ENCODE measurements at places on chromosomes 3 and 15.

DNA sequence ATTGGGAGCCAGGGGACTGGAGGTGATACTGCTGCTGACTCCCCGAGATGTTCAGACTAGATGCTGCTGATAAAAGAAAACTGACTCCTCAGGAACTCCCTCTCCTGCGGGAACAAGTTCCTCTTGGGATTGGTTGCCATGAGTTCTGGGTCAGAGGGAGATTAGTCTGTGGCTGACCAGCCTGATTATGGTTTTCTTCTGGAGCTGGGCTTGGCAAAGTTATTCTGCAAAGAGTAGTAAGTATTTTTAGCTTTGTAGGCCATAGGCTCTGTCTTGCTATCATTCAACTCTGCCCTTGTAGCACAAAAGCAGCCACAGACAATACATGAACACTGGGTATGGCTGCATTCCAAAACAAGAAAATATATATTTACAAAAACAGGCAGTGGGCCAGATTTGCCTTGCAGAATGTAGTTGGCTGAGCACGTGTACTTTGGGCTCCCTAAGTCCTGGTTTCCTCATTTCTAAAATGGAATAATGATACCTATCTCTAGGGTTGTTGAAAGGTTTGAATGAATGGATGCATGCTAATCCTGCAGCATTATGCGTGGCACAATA, 796.8 kb downstream of the AGBL1 start:
- no peak for DNase-seq

DNA sequence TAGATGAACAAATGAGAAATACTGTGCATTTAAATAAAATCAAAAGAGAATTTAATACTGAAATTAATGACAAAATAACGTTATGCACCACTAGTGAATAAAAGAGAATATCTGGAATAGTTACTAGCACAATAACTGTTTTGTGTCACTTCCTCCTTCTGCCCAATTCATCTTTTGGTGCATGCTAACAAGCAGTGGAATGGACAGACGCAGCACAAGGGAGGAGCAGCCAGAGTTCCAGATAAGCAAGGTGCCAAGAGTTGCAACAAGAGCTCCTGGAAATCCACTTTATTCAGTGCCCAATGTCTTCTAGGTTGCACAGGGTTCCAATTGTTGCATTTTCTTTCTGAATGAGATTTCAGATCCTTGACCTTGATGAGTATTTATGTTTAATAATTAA, 66.5 kb upstream of the PLXND1 start:
- no peak for DNase-seq

DNA sequence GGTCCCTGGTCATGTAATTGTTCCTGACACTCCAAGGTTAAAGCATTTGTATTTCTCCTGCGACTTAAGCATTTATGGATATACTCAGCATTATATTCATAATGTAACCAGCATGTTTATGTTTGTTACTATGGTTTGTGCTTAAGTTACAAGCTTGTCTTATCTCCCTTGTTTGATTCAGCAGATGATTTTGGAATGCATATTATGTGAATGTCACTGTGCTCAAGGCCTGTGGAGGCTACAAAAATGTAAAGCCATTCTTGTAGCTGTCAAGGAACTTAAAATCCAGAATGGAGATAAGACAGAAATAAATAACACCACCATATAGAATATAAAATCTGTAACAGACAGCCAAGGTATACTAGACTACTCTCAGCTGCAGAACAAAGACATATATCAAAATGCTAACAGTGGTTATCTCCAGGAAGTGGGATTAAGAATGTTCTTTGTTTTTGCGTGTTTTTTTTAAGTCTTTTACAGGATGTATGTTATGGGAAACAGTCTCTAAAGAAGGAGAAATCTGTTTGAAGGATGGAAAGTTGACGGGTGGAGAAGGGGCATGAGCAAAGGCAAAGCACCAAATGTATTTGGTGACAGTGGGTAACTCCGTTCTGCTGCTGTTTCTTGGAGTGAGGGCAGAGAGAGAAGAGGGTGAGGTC, 61.4 kb downstream of the IGF2BP2 start:
- no peak for DNase-seq

DNA sequence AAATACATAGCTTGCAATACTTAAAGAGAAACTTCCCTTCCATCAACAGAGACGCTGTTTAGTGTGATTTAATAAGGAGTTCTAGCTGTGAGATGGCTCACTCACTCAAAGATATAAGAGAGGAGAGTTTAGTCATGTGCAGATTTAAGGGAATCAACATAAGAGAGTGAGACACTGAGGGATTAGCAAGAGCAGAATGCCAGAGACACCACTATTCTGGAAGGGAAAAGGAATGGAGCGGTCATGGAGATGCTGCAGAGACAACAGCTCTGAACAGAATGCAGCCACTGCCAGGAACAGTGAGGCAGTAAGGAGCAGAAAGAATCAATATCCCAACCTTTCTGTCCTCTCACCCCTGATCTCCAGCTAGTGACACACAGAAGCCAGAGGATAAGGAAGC, 248.8 kb downstream of the MBNL1 start:
- no peak for DNase-seq

Data from COR-L47 (cell line).